ENCODE measurements at places on chromosomes 2 and 18.

- no peaks in the 10 kb centered on the region for H3K27me3 ChIP-seq
- H3K27ac ChIP-seq, result no peak overlapping the region
- no peaks in the 10 kb centered on the region for H3K4me1 ChIP-seq
- H3K36me3 ChIP-seq, result no peaks in the 10 kb centered on the region
These were observed 397.7 kb downstream of the NUP35 start for GRCh38 chr2:183521911-183522310.

- no peaks in the 10 kb centered on the region for H3K27me3 ChIP-seq
- peaks cover 54% of the 10 kb centered on the region for H3K4me1 ChIP-seq
- peak overlapping the region; percentile 95 for H3K27ac ChIP-seq
- peak overlapping the region; percentile 89 for H3K4me3 ChIP-seq
These were observed 578 bp downstream of the IWS1 start for GRCh38 chr2:127525691-127526131.

GRCh38 chr18:75211002-75211621 is 515 bp downstream of the TSHZ1 start:
- no peaks in the 10 kb centered on the region for H3K27me3 ChIP-seq
- H3K36me3 ChIP-seq, result peaks cover 12% of the 10 kb centered on the region
- peaks cover 69% of the 10 kb centered on the region for H3K4me1 ChIP-seq
- peak overlapping the region; percentile 95 for H3K27ac ChIP-seq
- DNase-seq, result peak; percentile 60
- peak overlapping the region; percentile 96 for H3K4me3 ChIP-seq

DNA sequence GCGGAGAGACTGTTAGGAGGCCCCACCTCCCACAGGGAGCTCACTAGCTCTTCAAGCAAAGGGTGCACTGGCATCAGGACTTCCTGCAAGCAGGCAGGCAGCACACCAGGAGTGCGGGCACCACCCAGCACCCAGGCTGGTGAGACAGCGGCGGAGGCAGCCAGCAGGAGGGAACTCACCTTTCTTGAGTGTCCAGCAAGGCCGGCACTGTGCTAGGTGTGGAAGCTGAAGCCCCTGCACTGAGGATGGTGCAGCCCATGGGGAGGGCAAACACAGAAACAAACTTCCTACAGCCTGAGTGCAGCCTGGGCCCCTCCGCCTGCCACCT is 100.7 kb upstream of the ID2 start:
- H3K27ac ChIP-seq, result no peak overlapping the region
- H3K27me3 ChIP-seq, result no peaks in the 10 kb centered on the region
- no peaks in the 10 kb centered on the region for H3K36me3 ChIP-seq
- no peak for DNase-seq
- H3K4me3 ChIP-seq, result no peak overlapping the region

- DNase-seq, result no peak
- H3K36me3 ChIP-seq, result no peaks in the 10 kb centered on the region
- no peak overlapping the region for H3K4me3 ChIP-seq
These were observed 271.2 kb downstream of the LPIN1 start for GRCh38 chr2:12017499-12018157.

DNA sequence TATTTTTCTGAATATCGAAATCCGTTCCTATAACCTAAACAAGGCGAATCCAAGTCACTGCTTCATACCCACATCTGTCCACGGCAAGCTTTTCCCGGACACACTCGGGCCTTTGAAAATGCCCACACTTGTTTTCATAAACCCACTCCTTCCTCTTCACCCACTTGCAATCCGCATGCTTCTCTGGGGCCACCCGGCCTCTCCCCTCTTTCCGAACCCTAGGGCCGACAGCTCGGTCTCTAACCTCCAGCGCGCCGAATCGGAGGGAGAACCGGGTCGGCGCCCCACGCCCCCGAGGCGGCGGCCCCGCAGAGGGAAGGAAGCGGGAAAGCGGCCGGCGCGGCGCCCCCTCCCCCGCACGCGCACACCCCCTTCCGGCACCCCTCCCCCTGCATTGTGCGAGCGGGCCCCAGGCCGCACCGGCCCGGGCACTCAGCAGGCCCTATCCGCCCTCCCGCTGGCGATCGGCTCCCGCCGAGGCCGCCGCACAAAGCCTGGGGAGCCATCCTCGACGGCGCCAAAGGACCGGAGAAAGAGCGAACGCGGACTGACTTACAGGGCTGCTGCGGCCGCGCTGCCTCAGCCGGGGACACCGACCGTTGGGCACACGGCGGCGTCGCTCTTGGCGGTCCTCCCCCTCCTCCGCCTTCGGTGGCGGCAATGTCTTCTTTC is 467 bp downstream of the PUM2 start:
- peaks cover 22% of the 10 kb centered on the region for H3K36me3 ChIP-seq
- H3K27ac ChIP-seq, result peak overlapping the region; percentile 99
- H3K4me3 ChIP-seq, result peak overlapping the region; percentile 77
- peaks cover 54% of the 10 kb centered on the region for H3K4me1 ChIP-seq
- DNase-seq, result peak; percentile 76

DNA sequence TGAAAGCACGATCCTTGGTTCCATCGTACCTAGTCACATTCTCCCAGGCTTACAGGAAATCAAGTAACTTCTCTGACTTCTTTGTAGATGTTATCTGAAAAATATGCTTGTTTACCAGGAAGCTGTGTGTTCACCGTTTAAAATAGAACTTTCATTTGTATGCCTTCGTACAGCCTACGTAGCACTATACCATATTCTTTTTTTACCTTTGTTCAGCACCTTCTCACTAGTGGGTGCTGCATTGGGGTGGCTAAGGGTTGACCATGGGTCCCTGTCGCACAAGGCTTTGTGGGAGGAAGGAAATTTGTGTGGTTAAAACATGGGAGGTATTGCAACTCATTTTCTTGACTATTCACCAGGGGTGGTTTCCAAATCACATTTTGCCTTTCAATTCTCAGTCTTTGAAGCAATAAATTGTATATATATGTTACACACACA is 16.6 kb downstream of the MALT1 start:
- no peaks in the 10 kb centered on the region for H3K27me3 ChIP-seq
- H3K4me1 ChIP-seq, result peaks cover 22% of the 10 kb centered on the region
- peak; percentile 41 for DNase-seq

DNA sequence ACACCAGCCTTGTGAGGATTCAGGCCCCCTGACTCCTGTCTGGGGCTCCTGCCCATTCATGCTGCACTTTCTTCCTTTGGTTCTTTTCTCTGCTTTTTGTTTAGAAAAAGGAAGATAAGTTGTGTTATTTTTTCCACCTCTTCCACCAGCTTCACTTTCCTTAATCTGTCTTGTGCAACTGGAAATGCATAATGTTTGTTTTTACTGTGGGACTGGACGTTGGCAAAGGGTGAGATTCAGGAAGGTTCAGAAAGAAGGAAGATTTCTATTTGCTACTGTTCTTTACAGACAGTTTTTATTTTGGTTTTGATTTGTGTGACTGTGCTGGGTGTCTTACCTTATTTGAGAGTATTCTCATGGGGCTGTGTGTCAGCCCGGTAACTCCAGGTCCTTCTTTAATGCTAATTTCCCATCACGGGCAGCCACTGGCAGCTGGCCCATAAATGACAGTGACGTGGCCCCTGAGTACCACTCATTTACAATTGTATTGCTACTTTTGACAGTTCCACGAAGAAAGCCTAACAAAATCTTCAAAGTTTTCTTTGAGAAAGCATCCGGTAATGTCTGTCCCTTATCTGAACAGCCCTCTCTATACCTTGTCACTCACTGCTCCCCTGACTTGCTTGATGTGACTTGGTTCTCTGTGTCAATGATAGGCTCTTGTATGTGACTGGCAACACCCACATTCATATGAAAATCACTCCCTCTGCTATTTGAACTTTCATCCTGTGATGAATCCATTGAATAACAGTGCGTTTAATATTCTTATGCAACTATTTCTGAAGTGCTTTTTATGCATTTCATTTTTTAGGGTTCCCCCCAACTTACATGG is 32.7 kb downstream of the RHBDD1 start:
- H3K27ac ChIP-seq, result no peak overlapping the region
- no peak for DNase-seq
- peaks cover 42% of the 10 kb centered on the region for H3K36me3 ChIP-seq
- H3K4me1 ChIP-seq, result peaks cover 10% of the 10 kb centered on the region
- H3K4me3 ChIP-seq, result no peak overlapping the region

DNA sequence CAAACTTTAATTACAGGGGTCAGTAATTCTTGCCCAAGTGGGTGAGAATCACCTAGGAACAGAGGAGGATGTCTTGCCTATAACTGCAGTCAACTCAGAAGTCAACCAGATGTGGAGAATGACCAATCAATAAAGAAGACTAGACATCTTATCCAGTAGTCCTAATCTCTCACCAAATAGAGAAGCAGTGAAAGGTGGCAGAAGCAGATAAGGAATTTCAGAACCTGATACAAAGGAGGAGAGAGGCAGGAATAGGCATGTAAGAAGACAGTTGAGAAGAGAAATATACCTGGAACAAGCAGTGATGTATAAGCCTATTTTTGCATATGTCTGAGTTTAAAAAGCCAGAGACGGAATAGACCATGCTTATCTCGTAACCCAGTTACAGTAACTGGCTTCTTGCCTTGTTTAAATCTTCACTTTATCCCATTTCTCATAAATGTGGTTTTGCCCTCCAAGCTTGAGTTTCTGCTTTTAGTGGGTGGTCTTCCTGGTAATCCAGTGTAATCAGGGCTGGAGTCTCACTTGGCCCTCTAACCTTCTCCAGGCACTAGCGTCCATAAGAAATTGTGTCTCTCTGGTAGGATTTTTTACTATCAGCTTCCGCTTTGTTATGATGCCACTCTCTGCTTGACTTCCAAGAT is 401.0 kb downstream of the SUCLG1 start:
- DNase-seq, result no peak
- H3K4me1 ChIP-seq, result no peaks in the 10 kb centered on the region
- no peaks in the 10 kb centered on the region for H3K27me3 ChIP-seq
- H3K36me3 ChIP-seq, result no peaks in the 10 kb centered on the region

Data from DND-41 (cell line).